Stimulated activated CD8-positive, alpha-beta memory T cell treated with anti-CD3 and anti-CD28 coated beads, Interleukin-7, amount 100 ng/mL, for 48 hours (primary cell): ENCODE measurements at places on chromosomes 2 and 18.

- DNase-seq = no peak
Observed at GRCh38 chr2:203797712-203798111, 69.9 kb upstream of the CTLA4 start.

- DNase-seq = no peak
Observed at GRCh38 chr2:88838165-88838635, 146.7 kb downstream of the RPIA start.

- no peak for DNase-seq
Observed at GRCh38 chr2:181836583-181836982, 54.9 kb upstream of the ITPRID2 start.

- no peak for DNase-seq
Observed at GRCh38 chr2:12534646-12535263, 182.0 kb upstream of the TRIB2 start.

GRCh38 chr2:48417856-48418838 lies 111.8 kb upstream of the STON1 start:
- DNase-seq = no peak

- DNase-seq = no peak
Observed at GRCh38 chr2:14684516-14684915, 52.0 kb downstream of the LRATD1 start.

DNA sequence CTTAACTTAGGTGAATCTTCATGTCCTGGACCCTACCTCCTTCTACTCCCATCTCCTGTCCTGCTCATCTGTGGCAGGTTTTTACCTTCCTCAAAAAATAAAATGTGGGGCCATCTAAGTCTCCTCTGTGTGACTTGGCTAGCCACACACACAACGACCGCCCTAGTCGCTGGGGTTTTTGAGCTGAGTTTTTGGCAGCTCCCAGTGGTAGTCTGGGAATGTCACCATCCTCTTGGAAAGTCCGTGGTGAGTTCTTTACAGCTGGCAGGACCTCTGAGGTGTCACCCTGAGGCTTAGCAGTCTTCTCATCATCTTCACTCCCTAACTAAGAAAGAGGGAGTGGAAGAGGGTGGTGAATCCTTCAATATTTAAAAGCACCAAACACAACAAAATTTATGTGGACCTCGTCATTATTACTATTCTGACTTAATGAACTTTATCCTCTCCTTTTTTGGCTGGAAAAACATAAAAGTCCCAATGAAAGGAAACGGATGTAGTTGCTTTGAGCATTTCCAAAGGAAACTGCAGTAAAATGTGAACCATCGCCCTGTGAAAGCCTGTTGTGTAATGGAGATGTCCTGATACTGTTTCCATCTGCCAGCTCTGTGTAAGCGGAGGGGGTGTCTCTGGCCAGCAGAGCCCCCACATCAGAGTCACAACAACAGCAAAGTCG lies 78.6 kb downstream of the VAPA start:
- no peak for DNase-seq
